ENCODE measurements at places on chromosomes 12 and 14. TPM values are rescaled to one million over a fixed set of nuclear protein-coding genes. Genes with fewer than 3 reads are reported as not detected.

Gene RIPK3
- 12.5 TPM for total RNA-seq

Gene ADGRD1
- total RNA-seq: 1.3 TPM

Gene UNC79
- not detected for total RNA-seq

Gene PROX2
- 0.24 TPM for total RNA-seq

Gene KRT82
- total RNA-seq: not detected

Gene SINHCAF
- 143 TPM for total RNA-seq

Gene DPPA3
- total RNA-seq: not detected
